ENCODE measurements at places on chromosomes 4 and X.

DNA sequence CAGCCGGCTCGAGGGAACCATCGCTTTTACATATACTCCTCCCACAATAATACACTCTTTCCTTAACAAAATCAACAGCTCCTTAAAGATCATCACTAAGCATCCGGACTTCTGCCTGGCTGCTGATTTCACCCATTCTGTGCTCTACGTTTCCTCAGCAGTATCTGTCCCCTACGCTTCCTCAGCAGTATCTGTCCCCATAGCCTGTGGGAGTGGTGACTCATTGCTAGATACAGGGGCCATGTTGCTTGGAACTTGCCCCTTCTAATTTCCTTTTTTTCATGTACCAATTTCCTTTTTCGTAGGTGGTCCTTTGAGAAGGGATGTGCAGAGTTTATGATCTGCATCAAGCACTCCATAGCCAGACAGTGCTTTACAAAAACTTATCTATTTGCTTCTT lies 18.6 kb downstream of the MAP3K15 start:
- no peak for DNase-seq

- DNase-seq, result no peak
These were observed 194.4 kb downstream of the COX18 start for GRCh38 chr4:72875138-72875537.

DNA sequence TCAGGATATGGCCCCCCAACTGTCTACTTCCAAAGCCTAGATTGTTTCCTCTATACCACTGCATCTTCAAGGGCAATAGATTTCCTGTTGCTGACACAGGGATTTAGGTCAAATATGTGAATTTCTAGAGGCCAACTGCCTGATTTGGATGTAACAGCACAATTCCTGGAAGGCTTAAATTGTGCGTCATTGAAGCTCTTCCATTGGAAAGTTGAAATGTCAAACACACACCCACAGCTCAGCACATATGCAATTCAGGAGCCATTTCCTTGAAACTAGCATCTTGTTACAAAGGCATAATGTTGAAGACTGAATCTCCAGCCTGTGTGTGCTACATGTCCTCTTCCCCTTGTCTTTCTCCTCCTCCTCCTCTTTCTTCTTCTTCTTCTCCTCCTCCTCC lies 158.6 kb downstream of the STK32B start:
- no peak for DNase-seq

- no peak for DNase-seq
These were observed 317.2 kb downstream of the DHX15 start for GRCh38 chr4:24266951-24267722.

GRCh38 chrX:26414534-26414933 lies 198.6 kb downstream of the MAGEB5 start:
- no peak for DNase-seq

GRCh38 chrX:68697036-68697435 lies 49.6 kb downstream of the STARD8 start:
- DNase-seq, result no peak

GRCh38 chrX:123013141-123013540 lies 170.9 kb upstream of the GRIA3 start:
- no peak for DNase-seq

GRCh38 chrX:128518508-128518907 lies 466.3 kb upstream of the ACTRT1 start:
- no peak for DNase-seq

GRCh38 chr4:6032249-6033244 lies 14.3 kb upstream of the C4orf50 start:
- no peak for DNase-seq

DNA sequence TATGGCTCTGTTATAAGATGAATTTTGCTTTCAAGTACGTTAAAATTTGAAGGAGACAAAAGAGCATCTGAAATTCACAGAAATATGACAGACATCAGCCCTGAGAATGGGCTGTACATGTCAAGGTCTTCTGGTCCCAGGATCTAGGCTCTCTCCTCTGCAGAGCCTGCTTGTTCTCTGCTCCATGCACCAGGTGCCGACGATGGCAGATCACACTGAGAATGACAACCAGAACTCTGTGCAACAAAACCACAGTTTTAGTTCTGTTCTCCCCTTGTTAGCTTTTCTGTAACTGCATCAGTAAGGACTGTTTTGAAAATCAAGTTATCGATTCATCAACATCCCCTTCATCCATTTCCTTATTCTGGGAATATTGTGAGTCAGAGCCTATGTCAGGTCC lies 30.9 kb upstream of the LGI2 start:
- no peak for DNase-seq

GRCh38 chr4:89492581-89493071 lies 185.0 kb upstream of the GPRIN3 start:
- DNase-seq, result no peak

GRCh38 chr4:14837860-14838259 lies 164.4 kb upstream of the CPEB2 start:
- DNase-seq, result no peak

- DNase-seq, result no peak
These were observed 35.5 kb upstream of the UGT2B7 start for GRCh38 chr4:69060651-69061308.

DNA sequence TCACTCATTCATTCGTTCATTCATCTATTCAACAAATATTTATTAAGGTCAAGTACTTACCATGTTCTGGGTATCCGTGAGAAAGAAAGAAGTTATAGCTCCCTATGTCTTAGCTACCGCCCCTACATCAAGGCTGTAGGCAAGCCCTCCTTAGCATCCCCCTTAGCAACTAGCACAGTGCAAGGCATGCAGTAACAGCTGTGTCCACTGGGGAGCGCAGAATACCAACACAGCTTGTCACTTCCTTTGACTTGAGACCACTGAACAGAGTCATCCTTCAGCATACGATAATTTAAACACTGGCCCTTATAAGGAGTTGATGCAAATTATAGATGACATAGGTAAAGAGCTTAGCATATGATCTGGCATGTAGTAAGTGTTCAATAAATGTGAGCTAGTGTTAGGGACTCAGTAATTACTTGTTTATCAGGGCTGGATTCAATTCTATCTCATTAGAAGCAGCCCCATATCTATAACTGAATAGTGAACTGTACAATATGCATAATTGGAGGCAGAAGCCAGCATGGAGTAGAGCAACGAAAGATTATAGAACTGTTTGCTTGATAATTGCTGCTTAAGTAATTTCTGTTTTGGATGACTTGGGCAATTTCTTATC lies 8.7 kb downstream of the KIAA1210 start:
- peak; percentile 2 for DNase-seq

DNA sequence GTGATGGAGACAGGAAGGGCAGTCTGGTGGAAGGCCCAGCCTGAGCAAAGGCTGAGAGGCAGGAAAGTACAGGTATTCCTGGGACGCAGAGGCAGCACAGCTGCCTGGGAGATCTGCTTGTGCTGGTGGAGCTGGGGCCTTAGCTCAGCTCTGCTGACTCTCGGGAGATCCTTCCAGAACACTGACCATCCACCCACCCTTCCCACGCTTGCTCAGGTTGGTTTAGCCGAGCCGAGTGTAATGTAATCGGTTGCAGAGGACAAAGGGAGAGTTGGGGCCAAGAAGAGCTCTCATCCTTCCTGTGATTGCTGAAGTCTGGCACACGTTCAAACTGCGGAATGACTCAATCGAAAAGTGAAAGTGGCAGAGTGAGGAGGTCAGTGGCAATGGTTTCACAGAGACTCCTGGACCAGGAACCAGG lies 43.1 kb upstream of the GPR78 start:
- DNase-seq, result no peak

DNA sequence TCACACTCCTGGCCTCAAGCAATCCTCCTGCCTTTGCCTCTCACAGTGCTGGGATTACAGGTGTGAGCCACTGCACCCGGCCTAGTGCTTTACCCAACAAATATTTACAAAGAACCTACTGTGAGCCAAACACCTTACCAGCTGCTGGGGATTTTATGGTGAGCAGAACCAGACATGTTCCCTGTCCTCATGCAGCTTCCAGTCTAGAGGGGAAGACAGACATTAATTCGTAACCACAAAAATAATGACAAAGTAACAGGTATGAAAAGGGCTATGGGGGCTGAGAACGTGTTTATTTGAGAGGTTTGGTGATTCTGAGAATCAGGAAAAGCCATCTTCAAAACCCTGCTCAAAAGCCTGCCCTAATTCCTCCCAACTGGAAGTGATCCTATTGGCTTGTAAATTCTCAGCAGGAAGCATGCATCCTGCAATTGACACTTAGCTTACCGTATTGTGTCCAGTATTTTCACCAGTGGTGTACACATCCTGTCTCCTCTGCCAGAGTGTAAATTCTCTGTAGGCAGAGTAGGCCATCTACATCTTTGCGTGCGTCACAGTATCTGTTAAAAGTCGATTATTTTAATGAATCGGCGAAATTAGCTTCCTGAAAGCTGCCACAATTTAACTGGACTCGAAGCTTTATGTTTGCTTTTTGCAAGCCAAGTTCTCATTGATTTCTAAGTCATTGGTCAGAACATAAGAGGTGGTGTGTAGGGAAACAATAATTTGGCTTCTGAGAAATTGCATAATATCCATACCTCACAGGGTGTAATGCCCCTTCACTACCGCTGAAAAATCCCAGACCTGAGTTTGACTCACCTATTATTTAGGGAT lies 67.0 kb downstream of the TMEM156 start:
- DNase-seq, result no peak

DNA sequence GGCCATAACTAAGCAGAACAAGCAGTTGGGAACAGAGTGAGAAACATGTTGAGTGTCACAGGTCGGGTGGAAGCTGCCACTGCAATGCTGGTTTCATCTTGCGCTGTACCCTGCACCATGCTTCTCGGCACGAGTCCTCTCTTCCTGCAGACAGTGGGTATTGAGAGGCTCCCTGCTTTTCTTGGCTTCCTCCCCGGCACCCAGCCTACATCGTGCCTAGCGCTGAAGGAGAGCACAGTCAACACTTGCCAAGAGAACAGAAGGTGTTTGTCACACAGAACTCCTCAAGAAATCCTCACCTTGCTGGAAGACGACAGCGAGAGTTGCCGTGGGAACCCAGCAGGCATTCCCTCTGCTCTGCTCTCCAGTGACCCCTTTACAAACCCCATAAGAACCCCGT lies 53.6 kb downstream of the EVC2 start:
- DNase-seq, result no peak

DNA sequence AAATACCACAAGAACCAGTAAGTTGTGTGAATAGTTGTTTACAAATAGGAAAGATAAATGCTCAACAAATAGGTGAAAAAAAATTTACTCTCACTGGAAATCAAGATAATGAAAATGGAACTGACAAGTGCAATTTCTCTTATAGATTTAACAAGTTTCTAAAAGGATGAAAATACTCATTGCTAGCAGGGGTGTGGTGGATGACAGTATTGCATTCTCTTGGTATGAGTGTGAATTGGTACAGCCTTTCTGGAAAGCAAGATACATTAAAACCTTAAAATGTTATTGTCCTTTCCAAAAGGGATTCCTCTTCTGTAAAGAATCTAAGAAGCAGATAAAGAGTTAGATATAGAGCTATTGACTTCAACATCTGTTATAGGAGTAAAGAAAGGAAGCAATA lies 240.0 kb upstream of the RPS6KA3 start:
- no peak for DNase-seq

DNA sequence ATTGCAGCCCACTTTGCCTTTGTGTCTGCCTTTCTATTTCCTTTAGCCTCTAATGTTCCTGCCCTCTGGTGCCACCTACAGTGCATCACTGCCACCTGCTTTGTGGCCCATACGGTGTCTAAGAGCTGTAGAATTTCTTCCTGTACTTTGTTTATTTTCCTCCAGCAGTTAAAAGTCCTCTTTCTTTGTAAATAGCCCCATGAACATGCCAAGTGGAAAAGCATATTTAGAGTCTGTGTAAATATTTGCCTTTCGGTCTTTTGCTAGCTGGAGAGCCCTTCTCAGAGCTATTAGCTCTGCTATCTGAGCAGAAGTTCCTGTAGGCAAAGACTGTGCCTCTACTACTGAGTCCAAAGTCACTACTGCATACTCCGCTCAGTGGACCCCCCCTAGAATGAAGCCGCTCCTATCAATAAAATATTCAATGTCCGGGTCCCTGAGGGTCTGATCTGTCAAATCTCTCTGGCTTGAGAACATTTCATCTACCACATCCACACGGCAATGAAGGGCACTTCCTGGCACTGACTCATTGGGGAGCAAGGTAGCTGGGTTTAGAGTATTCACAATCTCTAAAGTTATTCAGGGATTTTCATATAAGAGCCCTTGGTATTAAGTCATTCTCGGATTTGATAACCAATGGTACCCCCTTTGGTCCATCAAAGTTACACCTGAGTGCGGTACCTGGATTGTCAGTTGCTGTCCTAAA lies 36.3 kb downstream of the SULT1E1 start:
- DNase-seq, result no peak

- no peak for DNase-seq
These were observed 48.9 kb downstream of the MND1 start for GRCh38 chr4:153393397-153393796.

DNA sequence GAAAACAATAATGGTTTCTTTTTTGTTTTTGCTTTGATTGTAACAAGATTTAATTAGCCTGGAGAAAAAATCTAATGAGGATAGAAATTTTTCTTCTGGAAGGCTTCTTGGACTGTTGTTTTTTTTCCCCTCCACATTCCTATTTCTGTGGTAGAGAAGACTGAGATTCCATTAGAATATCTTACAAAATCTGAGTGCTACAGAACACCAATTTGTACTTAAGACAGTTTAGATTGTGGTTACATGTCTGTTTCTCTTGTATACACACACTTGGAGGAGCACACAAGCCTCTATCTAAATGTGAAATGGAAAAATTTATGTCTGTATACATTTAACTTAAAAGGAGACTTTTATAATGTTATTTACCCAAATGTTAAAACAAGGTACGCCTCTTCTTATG lies 176.9 kb upstream of the ARSJ start:
- no peak for DNase-seq

- no peak for DNase-seq
These were observed 5.6 kb upstream of the CT47C1 start for GRCh38 chrX:119067023-119067739.

DNA sequence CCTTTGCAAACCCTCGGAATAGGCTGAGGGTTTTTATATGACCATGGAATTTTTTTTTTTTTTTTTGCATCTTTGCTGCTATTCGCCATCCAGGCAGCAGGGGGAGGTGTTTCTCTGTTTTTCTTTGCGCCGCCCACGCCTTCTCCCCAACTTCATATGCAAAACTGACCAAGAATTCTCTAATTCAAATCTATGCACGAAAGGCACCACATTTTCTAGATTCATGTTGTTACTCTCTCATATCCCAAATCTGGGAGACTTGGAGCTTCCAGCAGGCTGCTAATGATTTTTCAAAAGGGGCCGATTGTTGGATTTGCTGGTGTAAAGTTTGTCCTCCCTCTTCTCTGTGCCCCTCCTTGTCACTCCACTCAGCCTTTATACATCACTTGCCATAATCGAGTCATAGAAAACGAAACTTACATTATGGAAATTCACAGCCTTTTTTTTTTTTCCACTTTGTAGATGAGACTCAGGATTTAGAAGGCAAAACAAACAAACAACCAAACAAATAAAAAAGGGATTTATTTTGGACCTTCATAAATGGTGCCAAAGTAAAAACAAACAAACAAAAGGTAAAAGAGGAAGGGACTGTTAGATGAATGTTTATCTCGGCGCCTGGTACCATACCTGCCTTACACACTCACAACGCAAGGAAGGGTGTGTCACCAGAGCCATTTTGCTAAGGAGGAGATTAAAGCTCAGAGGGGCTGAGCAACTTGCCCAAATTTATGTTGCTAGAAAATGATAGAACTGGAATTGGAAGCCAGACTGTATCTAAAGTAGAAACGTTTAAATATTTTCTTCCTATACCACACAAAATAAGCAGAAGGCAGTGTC lies 29.3 kb upstream of the BOD1L1 start:
- DNase-seq, result peak; percentile 39

GRCh38 chr4:139167774-139168444 lies 9.1 kb downstream of the ELF2 start:
- DNase-seq, result no peak

Data from stimulated activated CD8-positive, alpha-beta memory T cell treated with anti-CD3 and anti-CD28 coated beads, Interleukin-4, amount 100 ng/mL, for 1 hour (primary cell).